ENCODE measurements at places on chromosomes 2 and 18.

DNA sequence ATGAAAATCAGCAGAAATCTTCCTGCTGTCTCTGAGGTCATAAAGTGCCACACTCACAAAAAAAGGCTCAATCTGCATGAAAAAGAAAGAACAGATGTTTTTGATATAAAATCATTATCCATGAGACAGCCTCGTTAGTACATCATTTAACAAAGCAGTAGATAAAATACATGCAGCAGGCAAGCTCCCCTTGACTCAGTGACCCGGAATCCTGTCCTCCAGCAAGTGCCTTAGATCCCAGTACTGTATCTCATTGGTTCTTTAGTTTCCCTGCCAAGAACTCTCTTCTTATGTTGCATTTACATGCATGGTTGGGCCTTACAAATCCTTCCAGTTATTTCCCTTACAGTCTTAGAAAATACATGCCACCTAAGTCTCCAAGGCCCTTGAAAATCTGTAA, 148.9 kb upstream of the CCDC195 start:
- no peak for DNase-seq

- DNase-seq = no peak
Observed at GRCh38 chr2:149004836-149005235, 33.7 kb upstream of the LYPD6B start.

DNA sequence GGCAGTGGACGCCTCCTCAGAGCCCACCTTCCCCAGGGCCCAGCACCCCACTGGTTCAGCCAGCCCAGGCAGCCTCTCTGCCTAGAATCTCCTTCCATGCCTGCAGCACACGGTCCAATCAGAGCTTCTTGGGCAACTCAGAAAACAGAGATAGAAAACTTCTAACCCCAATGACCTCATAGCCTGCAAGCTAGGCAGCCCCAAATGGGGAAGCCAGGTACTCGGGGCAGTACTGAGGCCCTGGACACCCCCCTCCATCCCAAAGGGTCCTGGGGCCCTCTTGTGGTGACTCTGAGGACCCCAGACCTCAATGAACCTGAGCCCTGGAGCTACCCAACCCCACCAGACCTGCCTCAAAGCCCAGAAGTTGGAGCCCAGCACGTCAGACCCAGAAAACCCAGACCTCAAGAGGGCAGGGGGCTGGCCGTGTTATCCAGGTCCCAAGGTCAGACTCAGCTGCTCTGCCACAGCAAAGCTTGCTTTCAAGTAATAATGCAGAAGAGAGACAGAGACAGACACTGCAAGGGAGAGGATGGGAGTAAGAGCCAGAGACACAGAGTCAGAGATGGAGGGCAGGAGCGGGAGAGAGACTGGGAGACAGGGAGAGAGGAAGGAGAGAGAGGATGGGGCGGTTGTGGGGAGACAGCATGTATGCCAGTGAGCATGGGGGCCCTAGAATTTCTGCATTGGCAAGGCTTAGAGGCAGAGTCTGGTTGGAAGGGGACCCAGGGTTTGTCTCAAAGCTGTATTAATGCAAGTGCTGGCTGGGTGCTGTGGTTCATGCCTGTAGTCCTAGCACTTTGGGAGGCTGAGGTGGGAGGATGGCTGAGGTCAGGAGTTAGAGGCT, 28.2 kb downstream of the SERTAD2 start:
- no peak for DNase-seq

- DNase-seq = peak; percentile 93
Observed at GRCh38 chr2:218964041-218964771, 4.7 kb downstream of the CDK5R2 start.

- no peak for DNase-seq
Observed at GRCh38 chr2:191738003-191738402, 60.1 kb downstream of the NABP1 start.

GRCh38 chr2:18918280-18918679, 328.9 kb upstream of the NT5C1B start:
- DNase-seq = no peak

DNA sequence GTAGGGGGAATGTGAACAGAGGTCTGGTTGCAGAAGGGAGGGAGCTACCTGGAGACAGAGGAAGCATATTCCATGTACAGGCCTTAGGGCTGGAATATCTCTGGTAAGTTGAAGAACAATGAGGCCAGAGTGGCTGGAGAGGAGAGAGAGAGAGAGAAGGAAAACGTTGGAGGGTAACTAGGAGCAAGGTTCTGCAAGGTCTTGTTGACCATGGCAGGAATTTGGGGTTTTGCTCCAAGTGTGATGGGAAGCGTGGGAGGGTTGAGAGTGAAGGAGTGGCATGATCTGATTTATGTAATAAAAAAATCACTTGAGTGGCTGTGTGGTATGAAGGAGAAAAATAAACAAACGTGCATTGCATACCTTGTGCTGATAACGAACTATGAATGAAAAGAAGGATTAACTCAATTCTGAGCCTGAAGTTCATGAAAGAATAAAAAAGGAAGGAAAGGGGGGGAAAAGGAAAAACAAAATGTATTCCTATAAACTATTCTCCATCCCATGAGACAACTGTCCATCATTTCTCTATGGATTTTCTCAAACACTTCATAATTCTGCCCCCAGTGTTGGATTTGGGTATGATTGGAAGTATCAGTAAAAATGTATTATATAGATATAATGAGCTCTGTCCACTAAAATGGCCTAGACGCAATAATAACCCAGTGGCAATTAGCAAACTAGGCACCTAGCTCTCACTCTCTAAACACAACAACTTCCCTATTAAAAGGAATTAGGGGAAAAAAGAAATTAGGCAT, 59.7 kb upstream of the PMAIP1 start:
- DNase-seq = no peak

DNA sequence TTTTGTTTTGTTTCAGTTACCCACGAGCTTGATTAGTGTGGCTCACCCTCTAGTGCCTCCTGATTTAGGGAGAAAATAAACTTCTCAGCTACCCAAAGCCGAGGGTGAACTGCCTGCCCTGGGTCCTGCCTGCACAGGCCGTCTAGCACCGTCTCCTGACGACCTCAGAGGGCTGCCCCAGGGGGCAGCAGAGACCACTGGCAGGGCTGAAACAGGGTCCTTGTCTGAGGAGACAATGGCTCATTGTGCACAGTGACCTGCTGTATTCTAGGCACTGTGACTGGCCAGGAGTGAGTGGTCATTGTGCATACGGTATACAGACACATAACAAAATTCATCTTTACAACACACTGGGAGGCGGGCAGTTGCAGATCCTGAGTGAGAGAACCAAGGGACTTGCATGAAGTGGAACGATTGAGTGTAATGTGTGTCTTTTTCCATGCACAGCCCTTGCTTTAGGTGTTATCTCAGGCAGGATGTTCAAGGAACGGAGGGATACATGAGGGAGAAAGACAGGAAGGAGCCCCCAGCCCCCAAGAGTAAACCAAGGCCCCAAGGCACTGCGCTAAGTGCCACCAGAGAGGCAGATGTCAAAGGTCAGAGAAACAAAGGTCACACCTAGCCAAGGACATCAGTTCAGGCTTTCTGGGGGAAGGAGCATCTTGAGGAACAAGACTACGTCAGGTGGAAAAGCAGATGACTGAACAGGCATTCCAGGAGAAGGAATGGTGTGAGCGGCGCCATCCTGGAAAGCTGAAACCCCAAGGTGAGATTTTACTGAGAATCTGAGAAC, 421.3 kb downstream of the LPIN1 start:
- no peak for DNase-seq

- DNase-seq = no peak
Observed at GRCh38 chr2:181305301-181306123, 151.7 kb upstream of the ITGA4 start.

DNA sequence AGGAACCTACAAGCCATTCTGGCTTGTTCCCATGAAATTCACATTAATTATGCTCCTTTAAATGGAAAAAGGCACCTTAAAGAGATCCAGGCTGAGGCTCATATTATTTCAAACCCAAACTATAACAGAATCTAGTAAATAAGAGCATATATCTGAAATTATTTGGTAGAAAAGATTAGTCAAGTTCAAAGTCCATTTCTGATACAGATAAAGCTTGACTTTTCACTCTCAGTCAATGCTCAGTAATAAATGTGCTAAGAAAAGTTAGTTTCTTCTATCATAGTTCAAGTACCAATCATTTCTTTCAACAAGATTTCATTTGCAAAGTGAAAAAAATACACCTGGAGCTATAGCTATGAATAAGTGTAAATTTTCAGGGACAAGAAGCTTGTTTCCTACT, 61.8 kb upstream of the NARS1 start:
- no peak for DNase-seq

GRCh38 chr2:120856421-120856862, 120.8 kb downstream of the GLI2 start:
- no peak for DNase-seq

DNA sequence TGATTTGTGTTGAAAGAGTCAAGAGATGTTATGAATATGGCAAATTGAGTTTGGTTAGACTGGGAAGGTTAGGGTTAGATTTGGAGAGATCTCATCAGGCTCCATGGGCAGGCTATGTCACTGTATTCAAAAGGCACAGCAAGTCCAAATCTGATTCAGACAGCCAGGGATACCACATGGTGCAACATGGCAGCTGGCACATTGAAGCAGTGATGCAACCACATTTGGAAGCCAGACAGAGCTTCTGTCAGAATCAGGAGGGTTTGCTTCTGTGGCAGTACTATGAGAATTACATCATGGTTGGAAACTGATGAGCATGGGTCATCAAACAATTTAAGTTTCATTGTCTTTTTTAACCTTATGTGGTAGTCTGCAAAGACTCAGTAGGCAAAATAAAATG, 772.2 kb downstream of the SUCLG1 start:
- DNase-seq = no peak

DNA sequence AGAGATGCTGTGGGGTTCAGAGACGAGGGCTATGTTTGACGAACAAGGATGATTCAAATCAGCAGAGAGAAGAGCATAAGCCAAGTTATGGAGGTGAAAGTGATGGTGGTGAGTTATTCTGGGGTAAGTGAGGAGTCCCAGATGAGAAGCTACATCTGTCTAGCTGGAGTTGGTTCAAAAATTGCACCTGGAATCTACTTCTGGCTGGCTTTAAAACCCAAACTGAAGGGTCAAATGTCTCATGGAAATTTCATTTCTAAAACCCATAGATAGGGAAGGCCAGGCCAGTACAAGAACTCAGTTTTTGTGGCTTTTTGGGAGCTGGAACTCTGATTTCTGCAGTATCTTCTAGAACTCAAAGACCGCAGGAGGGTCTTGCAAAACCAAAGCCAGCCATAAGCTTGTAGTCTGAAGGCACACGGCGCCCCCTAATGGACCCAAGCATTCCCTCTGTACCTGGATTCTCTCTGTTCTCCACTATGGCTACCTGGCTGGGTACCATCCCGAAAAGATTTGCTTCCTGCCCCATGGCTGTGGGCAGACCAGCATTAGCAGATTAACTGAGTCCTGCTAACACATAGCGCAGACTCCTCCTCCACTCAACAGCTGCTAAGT, 229.1 kb upstream of the SLC14A2 start:
- no peak for DNase-seq

DNA sequence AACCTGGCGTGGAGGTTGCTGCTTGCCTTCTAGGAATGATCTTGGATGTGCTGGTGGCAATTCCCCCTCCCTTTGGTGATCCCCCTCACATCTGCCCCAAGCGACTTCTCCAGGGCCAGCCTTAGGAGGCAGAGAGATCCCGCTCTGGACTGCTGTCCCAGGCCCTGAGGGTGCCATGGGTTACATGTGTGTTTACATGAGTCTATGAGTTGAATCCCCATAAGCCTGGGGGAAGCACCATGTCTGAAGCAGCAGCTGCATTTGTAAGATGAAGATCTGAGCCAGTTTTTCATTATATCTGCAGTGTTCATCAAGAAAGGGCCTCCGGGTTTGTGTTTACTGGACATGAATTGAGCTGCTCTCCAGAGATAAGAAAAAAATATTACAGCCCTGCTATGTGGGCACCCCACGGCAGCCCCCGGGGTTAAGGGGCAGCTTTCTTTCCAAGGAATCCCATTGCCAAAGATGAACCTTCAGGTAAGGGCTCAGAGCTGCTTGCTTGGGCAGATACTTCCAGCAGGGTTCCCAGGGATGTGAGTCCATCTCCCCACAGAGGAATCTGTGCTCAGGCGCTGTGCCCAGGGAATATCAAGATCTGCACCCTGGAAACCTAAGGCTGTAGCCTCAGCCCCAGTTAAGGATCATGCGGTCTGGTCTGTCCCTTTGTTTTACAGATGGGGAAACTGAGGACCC, 46.0 kb downstream of the MRPS5 start:
- DNase-seq = no peak

GRCh38 chr2:138787053-138787666, 7.0 kb upstream of the NXPH2 start:
- DNase-seq = no peak

GRCh38 chr18:24913507-24914170, 438.3 kb downstream of the ZNF521 start:
- no peak for DNase-seq

- DNase-seq = no peak
Observed at GRCh38 chr2:218017211-218018053, 14.6 kb upstream of the TNS1 start.

- DNase-seq = no peak
Observed at GRCh38 chr2:45919160-45919650, 267.7 kb downstream of the PRKCE start.

GRCh38 chr2:19868701-19869580, 32.8 kb downstream of the TTC32 start:
- no peak for DNase-seq

- DNase-seq = no peak
Observed at GRCh38 chr2:159828738-159829137, 30.7 kb upstream of the CD302 start.

- DNase-seq = no peak
Observed at GRCh38 chr18:61554117-61554776, 221.0 kb downstream of the CDH20 start.

- no peak for DNase-seq
Observed at GRCh38 chr2:140108706-140109475, 1328.7 kb upstream of the NXPH2 start.

- DNase-seq = no peak
Observed at GRCh38 chr2:168255103-168255502, 7.7 kb upstream of the STK39 start.

DNA sequence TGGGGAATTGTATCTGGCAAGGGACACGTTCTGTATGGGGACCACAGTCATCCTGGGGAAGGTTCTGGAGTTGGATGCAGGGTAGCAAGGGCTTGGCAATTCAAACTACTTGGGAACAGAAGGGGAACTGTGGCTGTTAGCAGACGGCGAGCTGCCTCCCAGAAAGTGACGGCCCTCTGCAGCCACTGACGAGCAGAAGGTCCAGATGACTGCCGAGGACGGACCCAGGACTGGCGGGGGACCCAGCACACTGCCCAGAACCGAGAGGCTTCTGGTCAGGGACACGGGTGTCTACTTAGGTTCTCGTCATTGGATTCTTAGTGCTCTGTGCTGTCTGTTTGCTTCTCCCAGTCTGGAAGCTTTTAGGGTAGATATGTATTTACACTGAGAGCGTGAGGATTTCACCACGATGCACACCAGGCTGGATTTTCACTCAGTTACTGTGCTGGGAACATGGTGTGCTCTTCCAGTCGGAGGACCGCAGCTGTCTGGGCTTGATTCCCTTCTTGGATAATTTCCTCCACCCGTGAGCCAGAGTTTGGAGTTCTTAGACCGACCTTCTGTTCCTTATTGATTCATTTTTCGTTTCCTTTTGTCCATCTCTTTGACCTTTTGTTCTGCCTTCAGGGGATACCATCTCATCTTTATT, 13.4 kb downstream of the GPR35 start:
- DNase-seq = no peak

GRCh38 chr2:166184789-166185188, 57.0 kb upstream of the SCN1A start:
- DNase-seq = no peak

GRCh38 chr2:81703831-81704230, 1399.3 kb upstream of the LRRTM1 start:
- DNase-seq = no peak

GRCh38 chr2:69177063-69177771, 164.2 kb downstream of the ANTXR1 start:
- DNase-seq = peak; percentile 78

GRCh38 chr2:54809819-54810218, 86.4 kb downstream of the EML6 start:
- DNase-seq = no peak
